SK-N-SH treated with all-trans-retinoic acid at 6 μM for 48 hours (cell line): ENCODE measurements at places on chromosomes 7 and 10.

DNA sequence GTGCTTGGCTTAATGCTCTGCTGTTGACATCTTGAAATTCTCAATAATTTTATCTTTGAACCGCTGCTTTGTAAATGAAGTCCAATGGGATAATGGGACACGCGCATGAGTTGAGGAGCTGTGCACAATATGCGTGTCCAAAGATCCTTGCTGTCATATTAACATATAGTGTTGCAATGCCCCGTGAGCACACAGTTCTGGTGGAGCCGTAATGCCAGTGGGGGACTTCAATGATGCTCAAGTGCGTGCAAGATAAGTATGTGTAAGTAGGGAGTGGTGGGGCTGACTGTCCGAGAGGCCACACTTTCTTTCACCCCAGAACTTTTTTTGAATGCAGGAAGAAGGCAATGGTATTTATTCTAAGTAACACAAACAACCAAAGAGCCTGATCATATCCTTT is 77.4 kb upstream of the HPS1 start:
- ATAC-seq = no peak

GRCh38 chr7:139495580-139496125 is 12.2 kb upstream of the KLRG2 start:
- ATAC-seq = no peak

- ATAC-seq = peak; percentile 70
Observed at GRCh38 chr10:11869743-11870460, 46.7 kb downstream of the PROSER2 start.

DNA sequence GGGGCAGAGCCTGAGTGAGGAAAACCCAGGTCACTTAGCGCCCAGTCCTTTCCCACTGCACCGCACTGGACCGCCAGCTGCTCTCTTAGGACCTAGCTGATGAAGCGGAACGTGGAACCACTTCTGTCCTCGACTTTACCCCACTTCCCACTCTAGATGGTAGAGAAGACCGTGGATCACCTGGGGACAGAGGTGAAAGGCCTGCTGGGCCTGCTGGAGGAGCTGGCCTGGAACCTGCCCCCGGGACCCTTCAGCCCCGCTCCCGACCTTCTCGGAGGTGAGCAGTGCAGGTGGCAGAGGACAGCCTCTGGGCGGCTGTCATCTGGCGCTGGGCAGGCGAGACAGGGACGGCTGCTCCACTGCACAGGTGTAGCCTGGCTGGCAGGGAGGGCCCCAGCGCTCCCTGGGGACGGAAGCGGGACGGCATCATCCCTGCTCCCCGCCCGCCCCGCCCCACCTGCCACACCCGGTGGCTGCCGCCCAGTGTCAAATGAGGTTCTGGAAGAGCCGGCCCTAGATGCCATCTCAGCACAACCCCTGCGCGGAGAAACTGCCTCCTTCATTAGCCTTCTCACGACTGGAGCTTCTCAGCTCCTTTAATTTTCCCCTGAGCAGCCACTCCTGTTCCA is 11.7 kb downstream of the PLAC9 start:
- peak; percentile 66 for ATAC-seq

- no peak for ATAC-seq
Observed at GRCh38 chr10:131167036-131167860, 144.3 kb downstream of the TCERG1L start.

- ATAC-seq = no peak
Observed at GRCh38 chr7:28808796-28809533, 149.2 kb downstream of the TRIL start.

- no peak for ATAC-seq
Observed at GRCh38 chr7:44375926-44376342, 50.5 kb upstream of the CAMK2B start.

- peak; percentile 91 for ATAC-seq
Observed at GRCh38 chr7:35624299-35625186, 70.4 kb downstream of the HERPUD2 start.

GRCh38 chr10:13631594-13631993 is 44.8 kb downstream of the PRPF18 start:
- no peak for ATAC-seq

GRCh38 chr10:90417029-90417428 is 440.8 kb downstream of the HTR7 start:
- no peak for ATAC-seq

GRCh38 chr7:69228212-69228811 is 370.0 kb upstream of the AUTS2 start:
- no peak for ATAC-seq
